Sciatic nerve (tissue), 2 donors: ENCODE measurements at places on chromosomes 16 and 17. TPM values are rescaled to one million over a fixed set of nuclear protein-coding genes. Genes with fewer than 3 reads are reported as not detected.

GRCh38 chr16:14505846-14506245 lies 124.2 kb downstream of the PARN start:
- DNase-seq: no peak

- DNase-seq: no peak
Measured at GRCh38 chr17:11917415-11917814, 79.9 kb downstream of the ZNF18 start.

RRAD gene
- 6.2 TPM for total RNA-seq

EVI2B gene
- total RNA-seq: 15.7 TPM

- no peak for DNase-seq
Measured at GRCh38 chr16:46916980-46917379, 32.8 kb downstream of the GPT2 start.

- no peak for DNase-seq
Measured at GRCh38 chr16:15032547-15033308, 23.1 kb downstream of the NTAN1 start.

GRCh38 chr17:2337544-2338314 lies 428 bp downstream of the SGSM2 start:
- peak; percentile 74 for DNase-seq

DNA sequence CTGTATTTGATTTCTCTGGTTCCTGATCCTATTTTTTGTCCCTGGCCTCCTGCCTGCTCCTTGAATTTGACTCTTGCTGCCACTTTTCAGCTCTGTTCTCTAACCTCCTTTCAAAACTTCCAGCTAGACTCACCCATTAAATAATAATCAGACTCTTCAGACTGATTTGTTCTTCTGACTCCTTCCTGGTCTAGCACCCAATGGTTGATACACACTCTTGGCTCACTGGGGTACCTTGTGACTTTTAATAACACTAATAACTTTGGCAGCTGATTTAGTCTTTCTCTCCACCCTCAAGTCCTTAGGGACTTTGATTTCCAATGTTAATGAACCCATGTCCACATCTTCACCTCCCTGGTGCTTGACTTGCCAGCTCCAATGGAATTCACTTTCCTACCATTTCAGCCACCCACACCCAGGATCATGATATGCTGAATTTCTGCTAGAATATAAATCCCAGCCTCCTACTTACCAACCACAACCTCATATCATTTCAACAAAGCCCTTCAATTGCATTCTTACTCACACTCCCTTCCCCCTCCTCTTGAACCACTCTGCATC lies 19.7 kb upstream of the C16orf82 start:
- no peak for DNase-seq

GRCh38 chr16:73047221-73047535 lies 750 bp downstream of the ZFHX3 start:
- no peak for DNase-seq

AMDHD2 gene
- total RNA-seq: 38.5 TPM

- no peak for DNase-seq
Measured at GRCh38 chr16:56281249-56281805, 90.0 kb downstream of the GNAO1 start.

- no peak for DNase-seq
Measured at GRCh38 chr17:69654981-69655855, 240.7 kb downstream of the MAP2K6 start.

CDH3 gene
- total RNA-seq: 10.2 TPM

DNA sequence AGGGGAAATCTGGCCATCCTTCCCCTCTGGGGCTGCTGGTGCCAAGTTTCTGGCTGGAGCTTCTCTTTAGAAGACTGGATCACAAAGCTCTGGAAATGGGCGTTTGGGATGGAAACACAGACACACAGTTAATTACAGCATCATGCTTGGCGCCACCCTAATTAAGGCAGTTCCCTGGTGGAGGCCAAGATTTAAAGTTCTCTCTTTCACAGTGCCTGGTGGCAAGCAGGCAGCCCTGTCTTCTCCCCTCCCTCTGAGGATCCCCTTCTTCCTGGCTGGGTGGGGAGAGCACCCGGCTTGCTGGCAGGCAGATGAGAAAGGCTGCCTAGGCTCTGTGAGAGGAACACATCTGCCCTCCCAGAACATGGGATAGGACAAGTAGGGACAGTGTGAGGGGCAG lies 59.0 kb upstream of the NKD1 start:
- DNase-seq: no peak

DNA sequence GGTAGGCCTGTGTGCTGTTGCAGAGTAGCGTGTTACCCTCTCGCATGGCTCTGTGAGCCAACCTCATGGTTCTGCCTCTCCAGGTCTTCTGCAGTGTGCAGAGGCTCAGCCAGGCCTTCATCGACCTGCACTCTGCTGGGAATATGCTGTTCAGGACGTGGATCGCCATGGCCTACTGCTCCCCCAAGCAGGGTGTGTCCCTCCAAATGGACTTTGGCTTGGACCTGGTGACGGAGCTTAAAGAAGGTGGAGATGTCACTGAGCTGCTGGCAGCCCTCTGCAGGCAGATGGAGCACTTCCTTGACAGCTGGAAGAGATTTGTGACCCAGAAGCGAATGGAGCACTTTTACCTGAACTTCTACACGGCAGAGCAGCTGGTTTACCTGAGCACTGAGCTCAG lies 75.8 kb upstream of the ENDOV start:
- no peak for DNase-seq

DNA sequence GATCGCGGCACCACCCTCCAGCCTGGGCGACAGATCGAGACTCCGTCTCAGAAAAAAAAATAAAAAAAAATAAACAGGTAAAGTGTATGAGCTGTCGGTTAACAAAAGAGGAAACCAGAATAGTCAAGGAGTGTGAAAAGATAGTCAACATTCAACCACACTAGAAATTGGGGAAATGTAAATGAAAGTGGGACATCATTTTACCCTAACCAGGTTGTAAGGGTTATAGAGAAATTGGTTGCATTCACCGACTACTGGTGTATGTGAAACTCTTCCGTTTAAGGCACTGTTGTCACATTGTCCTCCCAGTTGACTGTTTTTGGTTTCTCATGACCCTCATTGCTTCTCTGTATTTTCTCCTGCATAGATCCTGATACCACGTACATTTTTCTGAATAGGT lies 62.8 kb downstream of the RABEP1 start:
- DNase-seq: no peak
